ENCODE measurements at places on chromosomes 2 and 18.

GRCh38 chr2:39898934-39899333 lies 119.9 kb upstream of the THUMPD2 start:
- DNase-seq = no peak

GRCh38 chr2:61343141-61343540 lies 127.7 kb downstream of the USP34 start:
- DNase-seq = no peak

DNA sequence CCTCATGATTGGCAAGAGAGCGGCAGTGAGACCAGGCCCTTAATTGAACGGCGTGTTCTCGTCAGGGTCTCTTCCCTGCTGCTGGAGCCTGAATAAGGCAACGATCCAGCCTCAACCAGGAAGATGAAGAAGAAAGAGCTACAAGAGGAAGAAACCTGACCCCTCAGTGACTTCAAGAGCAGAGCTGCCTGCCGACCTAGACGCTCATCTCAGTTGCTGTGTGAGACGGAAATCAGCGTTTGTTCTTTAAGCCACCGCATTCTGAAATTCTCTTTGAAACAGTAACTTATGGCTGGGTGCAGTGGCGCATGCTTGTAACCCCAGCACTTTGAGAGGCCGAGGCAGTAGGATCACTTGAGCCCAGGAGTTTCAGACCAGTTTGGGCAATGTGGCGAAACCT lies 29.6 kb upstream of the KCNG3 start:
- DNase-seq = no peak

DNA sequence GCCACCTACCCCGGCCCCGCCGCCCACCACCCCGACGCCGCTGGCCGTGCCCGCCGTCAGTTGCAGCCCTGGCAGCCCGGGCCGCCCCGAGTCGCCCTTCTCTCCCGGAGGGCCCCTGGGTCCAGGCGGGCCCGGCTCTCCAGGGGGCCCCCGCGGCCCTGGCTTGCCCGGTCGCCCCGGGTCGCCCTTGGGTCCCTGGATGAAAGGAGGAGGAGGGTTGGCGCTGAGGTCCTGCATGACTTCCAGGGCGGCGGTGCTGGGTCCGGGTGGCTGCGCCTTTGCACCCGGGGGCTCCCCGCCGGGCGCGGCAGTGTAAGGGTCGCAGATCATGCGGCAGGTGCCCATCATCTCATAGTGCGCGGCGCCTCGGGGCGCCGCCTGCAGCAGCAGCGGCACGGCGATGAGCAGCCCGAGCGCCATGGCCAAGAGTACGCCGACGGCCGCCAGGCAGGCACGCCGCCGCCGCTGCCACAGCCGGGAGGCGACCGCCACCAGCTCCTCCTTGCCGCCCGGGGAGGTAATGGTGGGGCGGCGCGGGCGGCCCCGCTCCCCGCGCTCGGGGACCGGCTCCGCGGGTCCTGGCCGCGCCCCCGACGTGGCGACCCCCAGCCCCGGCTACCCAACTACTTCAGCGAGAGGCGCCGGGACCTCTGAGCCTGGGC lies 570 bp downstream of the C1QL2 start:
- no peak for DNase-seq

DNA sequence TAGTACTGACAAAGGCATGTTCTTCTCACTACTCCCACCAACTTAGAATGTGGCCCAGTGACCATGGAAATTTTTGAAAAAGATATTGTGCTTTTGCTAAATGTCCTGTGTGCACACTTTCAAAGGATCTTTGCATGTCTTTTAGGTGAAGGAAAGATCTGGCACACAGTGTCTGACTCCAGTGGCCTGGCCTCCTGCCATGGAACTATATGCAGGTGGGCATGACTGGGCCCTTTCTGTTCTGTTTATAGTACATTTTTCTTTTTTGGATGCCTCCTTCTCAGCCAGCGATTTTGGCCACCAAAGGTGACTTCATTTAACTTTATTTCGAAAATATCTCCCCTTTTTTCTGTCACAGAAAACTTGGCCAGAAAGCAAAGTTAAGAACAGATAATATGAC lies 999.7 kb upstream of the PIK3C3 start:
- no peak for DNase-seq

GRCh38 chr2:149055751-149056150 lies 17.3 kb downstream of the LYPD6B start:
- DNase-seq = no peak

Data from stimulated activated CD4-positive, alpha-beta T cell treated with anti-CD3 and anti-CD28 coated beads, Interleukin-1b, Interleukin-23, amount 100 ng/mL, for 4 hours (primary cell).